ENCODE measurements at places on chromosomes 16 and 17. TPM values are rescaled to one million over a fixed set of nuclear protein-coding genes. Genes with fewer than 3 reads are reported as not detected.

TEX14 gene
- total RNA-seq, result 0.35 TPM

ITGA3 gene
- total RNA-seq, result 8.7 TPM

ASGR2 gene
- total RNA-seq, result not detected

DCXR gene
- 103 TPM for total RNA-seq

CHST4 gene
- not detected for total RNA-seq

CCL18 gene
- not detected for total RNA-seq

VAT1L gene
- total RNA-seq, result not detected

P3H4 gene
- 3.3 TPM for total RNA-seq

CCDC200 gene
- not detected for total RNA-seq

FLII gene
- 321 TPM for total RNA-seq

PRAC1 gene
- total RNA-seq, result not detected

TMIGD1 gene
- not detected for total RNA-seq

ADGRG3 gene
- total RNA-seq, result not detected

TMC7 gene
- total RNA-seq, result not detected

CDH11 gene
- total RNA-seq, result not detected

NEUROD2 gene
- not detected for total RNA-seq

PROCA1 gene
- 7.3 TPM for total RNA-seq

COQ9 gene
- total RNA-seq, result 29.6 TPM

TGFB1I1 gene
- 0.48 TPM for total RNA-seq

CTCF gene
- total RNA-seq, result 73.3 TPM

TMEM238L gene
- not detected for total RNA-seq

PRR14 gene
- 71.0 TPM for total RNA-seq

PIGS gene
- total RNA-seq, result 57.2 TPM

KRT9 gene
- not detected for total RNA-seq

CTRB1 gene
- not detected for total RNA-seq

VWA3A gene
- not detected for total RNA-seq

PRSS22 gene
- not detected for total RNA-seq

KRTAP4-6 gene
- total RNA-seq, result not detected

KRTAP4-4 gene
- not detected for total RNA-seq

RHOT1 gene
- total RNA-seq, result 27.7 TPM

SLC6A4 gene
- not detected for total RNA-seq

QPRT gene
- total RNA-seq, result 3.8 TPM

FAAP100 gene
- total RNA-seq, result 38.6 TPM

NOD2 gene
- total RNA-seq, result 1.5 TPM

KRT40 gene
- total RNA-seq, result not detected

ZNF205 gene
- total RNA-seq, result not detected

TNFRSF13B gene
- not detected for total RNA-seq

CLEC3A gene
- not detected for total RNA-seq

FBXW10 gene
- not detected for total RNA-seq

CD68 gene
- total RNA-seq, result 9.8 TPM

DPEP2 gene
- total RNA-seq, result 12.0 TPM

PYDC1 gene
- total RNA-seq, result not detected

TBC1D3 gene
- not detected for total RNA-seq

ALOX12B gene
- total RNA-seq, result 1.1 TPM

Measured in activated naive CD4-positive, alpha-beta T cell treated with anti-CD3 and anti-CD28 coated beads, Interleukin-2, amount 10 ng/mL, durations not matched to agents 5 hours and 36 hours (primary cell).